ENCODE measurements at places on chromosomes 1 and 21. TPM values are rescaled to one million over a fixed set of nuclear protein-coding genes. Genes with fewer than 3 reads are reported as not detected.

DNA sequence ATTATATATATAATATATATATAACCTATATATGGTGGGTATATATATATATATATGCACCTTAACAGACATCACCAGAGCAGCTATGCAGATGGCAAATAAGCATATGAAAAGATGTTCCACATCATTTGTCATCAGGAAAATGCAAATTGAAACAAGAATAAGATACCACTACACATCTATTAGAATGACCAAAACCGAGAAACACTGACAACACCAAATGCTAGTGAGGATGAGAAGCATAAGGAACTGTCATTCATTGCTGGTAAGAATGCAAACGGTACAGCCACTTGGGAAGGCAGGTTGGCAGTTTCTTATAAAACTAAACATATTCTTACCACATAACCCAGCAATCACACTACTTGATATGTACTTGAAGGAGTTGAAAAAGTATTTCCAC, 219.8 kb upstream of the PRMT6 start:
- H3K27me3 ChIP-seq, result no peaks in the 10 kb centered on the region
- H3K27ac ChIP-seq, result no peak overlapping the region
- DNase-seq, result no peak
- H3K36me3 ChIP-seq, result no peaks in the 10 kb centered on the region

OR2M3 gene
- 0.15 TPM for total RNA-seq

GRCh38 chr1:154171223-154171583, 16.3 kb upstream of the NUP210L start:
- H3K27me3 ChIP-seq, result no peaks in the 10 kb centered on the region
- no peak overlapping the region for H3K27ac ChIP-seq
- H3K4me3 ChIP-seq, result no peak overlapping the region
- H3K36me3 ChIP-seq, result peaks cover 90% of the 10 kb centered on the region

- DNase-seq, result no peak
- no peaks in the 10 kb centered on the region for H3K4me1 ChIP-seq
- H3K27me3 ChIP-seq, result no peaks in the 10 kb centered on the region
- no peak overlapping the region for H3K4me3 ChIP-seq
- H3K36me3 ChIP-seq, result no peaks in the 10 kb centered on the region
Measured at GRCh38 chr1:93600663-93601062, 81.0 kb downstream of the BCAR3 start.

TCP10L gene
- 3.7 TPM for total RNA-seq

GRCh38 chr21:45891388-45892155, 90.0 kb upstream of the COL6A1 start:
- H3K36me3 ChIP-seq, result no peaks in the 10 kb centered on the region
- H3K27ac ChIP-seq, result no peak overlapping the region
- H3K4me3 ChIP-seq, result no peak overlapping the region

DNA sequence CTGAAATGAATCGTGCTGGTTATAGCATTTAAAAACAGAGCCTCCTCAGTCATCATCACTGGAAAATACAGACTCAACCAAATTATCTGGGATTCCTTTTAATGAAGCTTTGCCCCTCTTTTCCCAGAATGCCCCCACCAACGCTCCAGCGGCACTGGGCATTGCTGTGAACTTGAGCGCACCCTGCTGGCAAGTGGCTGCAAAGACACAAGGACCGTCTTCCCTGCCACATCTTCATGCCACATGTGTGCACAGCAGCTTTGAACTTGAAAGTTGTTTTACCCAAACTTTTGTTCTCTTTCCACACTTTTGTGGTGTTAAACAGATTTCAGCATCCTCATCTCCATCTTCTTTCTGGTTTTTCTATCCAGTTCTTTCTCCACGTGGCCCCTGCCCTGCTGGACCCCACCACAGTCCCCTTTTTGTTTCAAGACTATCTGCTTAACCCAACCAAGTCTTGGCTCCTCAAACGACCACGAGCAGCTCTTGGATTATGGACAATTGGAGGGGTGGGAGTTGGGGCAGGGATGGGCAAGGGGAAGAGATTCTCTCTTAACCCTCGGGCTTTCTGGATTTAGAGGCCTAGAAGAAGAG, 12.8 kb upstream of the LMX1A start:
- H3K4me1 ChIP-seq, result no peaks in the 10 kb centered on the region
- DNase-seq, result peak; percentile 60
- H3K4me3 ChIP-seq, result no peak overlapping the region

CFHR5 gene
- total RNA-seq, result not detected

Measured in A673 (cell line).